ENCODE measurements at places on chromosomes 6 and 20.

- DNase-seq, result no peak
Measured at GRCh38 chr6:41970436-41970846, 28.8 kb upstream of the CCND3 start.

DNA sequence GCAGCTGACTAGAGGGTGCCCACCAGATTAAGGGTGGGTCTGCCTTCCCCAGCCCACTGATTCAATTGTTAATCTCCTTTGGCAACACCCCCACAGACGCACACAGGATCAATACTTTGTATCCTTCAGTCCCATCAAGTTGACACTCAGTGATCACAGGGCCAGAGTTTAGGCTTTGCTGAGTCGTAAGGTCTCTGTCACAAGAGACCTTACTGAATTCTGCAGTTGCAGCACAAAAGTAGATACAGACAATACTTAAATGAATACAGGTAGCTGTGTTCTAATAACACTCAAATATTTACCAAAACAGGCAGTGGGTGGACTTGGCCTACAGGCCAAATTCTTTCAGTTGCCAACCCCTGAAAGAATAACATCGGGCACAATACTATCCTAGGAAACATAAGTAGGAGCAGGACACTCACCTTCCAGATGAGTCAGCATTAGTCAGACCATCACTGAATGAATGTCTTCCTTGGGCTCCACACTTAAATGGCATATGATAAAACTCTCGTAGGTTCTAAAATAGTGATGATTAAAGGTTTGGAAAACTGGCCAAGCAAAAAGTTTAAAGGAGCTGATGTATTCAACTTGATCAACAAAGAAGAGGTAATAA is 190.0 kb downstream of the UBE3D start:
- no peak for DNase-seq

- no peak for DNase-seq
Measured at GRCh38 chr6:20740727-20741126, 206.5 kb downstream of the CDKAL1 start.

DNA sequence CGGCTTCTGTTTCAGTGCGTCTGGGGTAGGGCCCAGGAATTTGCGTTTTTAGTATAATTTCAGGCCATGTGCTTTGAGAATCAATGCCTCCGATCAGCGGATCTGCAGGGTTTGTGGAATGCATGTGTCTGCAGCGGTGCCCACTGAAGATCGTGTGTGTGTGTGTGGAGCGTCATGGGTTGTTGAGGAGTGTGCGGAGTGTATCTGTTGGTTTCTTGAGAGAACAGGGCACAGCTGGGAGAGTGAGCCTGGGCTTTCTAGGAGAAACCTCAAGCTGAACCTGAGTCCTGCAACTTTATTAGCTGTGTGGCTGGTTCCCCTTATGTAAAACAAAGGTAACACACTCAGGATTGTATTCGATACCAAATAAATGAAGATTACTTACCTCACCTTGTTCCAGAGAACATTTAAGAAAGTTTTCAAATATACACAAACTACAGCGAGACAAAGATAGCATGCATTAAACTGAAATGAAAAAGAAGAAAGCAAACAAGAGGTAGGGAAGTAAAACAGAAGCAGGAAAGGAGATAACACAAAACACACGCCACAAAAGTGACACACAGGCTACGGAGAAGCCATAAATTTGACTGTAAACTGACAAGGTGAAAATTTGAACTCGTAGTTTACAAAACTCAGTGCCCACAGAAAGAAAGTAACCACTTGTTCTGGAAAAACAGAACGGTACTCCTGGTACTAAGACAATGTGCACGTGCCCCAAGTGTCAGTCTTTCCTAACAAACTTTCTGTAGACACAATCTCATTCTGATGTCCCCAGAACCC is 28.8 kb downstream of the PDE10A start:
- DNase-seq, result no peak

DNA sequence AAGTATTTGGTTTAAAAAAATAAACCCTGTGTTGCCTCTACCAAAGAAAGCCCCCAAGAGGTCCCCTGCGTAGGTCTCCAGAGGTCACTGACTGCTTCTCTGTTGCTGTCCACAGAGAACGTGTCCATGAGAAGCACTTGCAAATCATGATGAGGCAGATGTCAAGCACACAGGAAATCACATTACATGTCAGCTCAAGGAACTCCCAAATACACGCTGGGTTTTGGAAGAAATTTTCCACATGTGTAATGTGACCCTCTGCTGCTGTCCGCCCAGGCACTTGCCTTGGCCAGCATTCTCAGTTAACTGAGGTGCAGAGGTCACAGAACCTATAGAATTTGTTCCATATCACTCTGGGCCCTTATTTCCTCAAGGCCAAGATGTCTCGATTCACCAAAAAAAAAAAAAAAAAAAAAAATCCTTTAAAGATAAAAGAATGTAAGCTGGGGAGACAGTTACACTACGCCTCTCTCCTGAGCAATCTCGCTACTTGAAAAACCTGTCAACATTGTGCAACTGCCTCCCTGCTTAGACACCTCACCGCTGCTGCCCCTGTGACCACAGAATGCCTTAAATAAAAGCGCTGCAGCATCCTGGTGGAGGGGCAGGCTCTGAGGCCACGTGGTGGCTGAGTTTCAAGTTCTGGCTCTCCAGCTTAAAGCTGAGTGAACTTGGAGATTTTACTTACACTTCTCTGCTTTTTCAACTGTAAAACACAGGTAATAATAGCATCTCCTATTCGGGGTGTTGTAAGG is 42.3 kb downstream of the SLC22A23 start:
- no peak for DNase-seq

- DNase-seq, result no peak
Measured at GRCh38 chr6:35016502-35017321, 124.4 kb downstream of the TCP11 start.

DNA sequence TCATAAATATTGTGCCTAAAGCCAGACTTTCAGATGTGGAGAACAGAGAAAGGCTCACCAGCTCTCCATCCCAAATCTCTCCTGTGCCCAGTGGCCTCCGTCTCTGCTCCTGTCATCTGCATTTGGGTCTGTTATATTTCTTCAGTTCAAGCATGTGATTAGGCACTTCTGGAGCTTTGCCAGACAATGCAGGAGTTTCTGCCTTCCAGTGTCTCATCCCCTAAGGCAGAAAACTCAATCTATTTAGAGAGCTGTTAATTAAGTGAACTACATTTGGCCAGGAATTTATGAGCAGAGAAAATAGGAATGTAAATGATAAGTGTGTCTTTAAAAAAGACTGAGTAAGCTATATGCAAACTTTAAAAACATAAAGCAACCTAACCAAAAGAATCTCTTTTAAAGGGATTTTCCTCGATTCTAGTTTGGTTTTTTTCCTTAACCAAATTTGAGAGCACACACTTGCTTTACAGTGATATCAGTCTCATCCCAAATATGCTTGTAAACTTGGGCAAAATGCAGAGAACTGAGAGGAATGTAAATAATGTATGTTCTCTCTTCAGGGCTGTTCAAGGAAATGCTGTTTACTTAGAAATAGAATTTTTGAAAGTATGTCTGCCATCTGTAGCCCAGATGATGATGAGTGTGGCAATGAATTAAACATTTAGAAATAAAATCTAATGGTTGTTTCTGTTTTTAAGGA is 113.9 kb downstream of the ELOVL4 start:
- DNase-seq, result no peak

DNA sequence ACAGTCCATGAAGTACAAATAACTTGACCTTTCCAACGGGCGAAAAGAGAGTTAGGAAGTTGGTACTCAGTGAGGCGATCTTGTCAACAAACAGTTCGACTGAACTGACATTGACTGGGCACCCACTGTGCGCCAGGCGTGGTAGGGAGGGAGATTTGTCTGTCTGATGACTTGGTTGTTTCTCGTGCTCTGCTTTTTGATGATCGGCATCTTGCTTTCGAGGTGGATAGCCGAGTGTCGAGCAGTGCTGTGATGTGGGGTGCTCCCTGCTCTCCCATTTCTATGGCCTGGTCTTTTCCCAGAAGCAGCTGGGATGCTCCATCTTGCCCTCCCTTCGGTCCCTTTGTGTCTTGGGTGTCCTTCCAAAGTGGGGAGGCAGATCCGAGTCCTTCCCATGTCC is 30.4 kb downstream of the RPP40 start:
- no peak for DNase-seq

DNA sequence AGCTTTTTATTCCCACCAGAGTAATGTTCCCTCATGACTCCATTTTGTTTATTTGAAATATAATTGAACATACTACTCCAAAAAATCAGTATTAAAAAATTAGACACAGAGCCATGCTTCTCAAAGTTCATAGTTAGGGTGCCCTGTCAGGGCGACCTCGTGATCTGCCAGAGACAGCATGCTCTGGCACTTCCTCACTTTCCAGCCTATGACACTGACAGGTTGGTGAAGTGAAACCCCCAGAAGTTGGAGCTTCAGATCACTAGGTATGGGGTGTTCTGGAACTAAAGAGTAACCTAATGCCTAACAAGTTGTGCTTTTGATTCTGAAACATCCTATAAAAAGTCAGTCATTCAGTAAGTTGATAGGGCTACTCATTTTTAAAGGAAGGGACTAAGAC is 93.0 kb downstream of the TBC1D7 start:
- no peak for DNase-seq

DNA sequence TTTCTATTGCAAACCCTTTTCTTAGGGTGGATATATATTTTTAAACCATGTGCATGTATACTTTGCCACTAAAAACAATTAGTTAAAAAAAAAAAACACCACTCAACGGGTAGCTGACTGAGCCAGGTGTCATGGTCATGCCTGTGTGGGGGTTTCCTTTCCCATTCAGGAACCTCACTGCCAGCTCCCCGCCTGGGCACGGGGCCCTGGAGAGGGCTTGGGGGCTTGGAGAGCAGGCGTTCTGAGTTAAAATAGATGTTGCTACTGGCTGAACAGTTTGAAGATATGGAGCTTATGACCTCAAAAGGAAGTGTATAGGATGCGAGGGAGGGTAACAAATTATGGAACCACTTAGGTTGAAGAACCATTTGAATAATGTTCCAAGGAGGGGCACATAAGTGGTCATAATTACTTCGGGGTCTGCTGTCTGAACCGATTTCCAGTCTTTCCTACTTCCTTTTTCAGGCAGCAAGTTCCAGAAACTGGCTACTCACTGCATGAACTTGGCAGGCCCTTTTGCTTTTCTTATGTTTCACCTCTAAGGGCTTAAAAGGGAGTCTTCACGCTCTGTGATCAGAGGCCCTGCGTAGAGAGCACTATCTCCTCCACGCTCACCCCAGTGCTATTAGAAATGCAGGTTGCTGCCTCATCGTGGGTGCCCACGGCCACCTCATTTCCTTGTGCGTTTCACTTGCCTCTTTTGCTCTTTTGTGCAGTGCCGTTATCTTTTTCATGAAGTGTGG is 9.9 kb downstream of the STX16 start:
- DNase-seq, result no peak

DNA sequence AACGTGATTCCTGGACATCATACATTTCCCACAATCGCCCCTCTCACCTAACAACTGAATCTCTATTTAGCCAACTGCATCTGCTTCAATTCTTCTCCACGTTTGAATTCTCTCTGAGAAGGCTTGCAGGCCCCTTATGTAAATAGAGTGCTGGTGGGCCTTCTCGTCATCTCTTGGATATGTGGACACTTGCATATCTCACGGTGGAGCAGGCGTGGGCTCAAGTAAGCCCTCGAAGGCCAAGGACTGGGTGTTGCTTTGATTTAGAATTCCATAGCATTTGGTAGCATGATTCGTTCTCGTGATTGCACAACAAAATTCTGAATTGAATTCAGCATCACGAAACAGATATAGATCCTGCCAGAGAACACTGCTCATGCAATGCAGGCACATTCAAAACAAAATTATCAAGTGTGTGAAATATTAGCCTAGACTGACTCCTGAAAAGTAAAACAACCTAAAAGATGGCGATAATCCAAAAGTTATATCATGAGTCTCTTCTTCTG is 613.6 kb downstream of the TFAP2A start:
- no peak for DNase-seq

- DNase-seq, result no peak
Measured at GRCh38 chr6:98833307-98834059, 891 bp upstream of the POU3F2 start.

DNA sequence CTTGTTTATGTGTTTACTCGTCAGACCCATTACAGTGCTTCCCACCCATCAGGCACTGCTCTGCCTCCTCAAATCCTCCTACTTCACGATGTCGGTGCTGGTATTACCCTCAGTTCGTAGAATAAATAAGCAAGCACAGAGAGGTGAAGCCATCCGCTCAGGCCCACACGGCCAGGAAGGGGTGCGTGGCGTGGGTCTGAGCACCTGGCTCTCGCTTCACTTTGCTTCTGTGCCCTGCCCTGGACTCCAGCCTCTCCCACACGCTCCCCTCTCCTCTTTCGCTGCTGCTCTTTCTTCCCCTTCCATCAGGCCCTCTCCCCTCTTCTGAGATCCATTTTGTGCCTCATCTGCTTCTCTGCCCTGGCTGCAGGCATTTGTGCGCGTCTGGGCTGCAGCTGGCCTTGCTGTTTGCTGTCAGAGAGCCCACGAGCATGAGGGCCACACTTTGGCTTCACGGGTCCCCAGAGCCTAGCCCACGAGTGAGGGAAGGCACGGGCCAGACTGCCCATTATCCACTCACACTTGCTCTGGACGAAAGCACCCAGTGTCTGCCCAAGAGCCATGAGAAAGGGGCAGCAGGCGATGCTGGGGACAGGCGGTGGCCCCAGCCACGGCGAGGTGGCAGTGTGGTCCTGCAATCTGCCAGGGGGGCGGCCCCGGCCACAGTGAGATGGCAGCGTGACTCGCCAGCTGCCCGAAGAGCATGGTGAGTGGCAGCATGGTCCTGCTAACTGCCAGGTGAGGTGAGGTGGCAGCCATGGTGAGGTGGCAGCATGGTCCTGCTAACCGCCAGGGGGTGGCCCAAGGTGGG is 96.2 kb upstream of the MPC1 start:
- peak; percentile 53 for DNase-seq

DNA sequence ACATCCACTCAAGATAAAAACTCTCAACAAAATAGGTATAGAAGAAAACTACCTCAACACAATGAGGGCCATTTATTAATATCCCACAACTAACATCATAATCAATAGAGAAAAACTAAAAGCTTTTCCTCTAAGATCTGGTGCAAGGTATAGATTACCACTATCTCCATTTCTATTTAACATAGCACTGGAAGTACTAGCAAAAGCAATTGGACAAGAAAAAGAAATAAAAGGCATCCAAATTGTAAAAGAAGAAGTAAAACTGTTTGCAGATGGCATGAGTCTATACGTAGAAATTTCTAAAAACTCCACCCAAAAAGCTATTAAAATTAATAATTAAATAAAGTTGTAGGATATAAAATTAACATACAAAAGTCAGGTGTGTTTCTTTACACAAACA is 230.8 kb upstream of the PRSS16 start:
- no peak for DNase-seq

DNA sequence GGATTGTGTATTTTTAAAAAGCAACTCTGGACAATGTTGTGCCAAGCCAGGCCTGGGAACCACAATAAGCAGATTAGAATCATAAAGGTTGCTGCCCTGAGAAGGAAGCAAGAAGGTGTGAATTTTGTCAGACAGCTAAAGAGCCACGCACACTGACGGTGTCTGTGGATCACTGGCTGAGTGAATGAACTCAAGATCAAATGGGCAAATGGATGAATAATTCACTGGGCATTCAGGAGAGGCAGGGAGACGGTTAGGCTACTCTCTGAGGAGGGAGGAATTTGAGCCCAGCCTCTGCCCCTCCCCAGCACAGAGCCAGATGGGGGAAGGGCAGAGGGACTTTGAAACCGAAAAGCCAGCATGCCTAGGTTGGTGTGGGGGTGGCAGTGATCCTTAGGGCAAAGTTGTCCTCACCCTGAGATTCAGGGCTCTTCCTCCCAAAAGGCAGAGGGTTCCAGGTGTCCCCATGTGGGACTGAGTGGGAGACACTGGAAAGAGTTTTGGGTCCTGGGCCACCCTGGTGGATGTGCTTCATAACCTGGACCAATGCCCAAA is 19.5 kb upstream of the SLC22A7 start:
- DNase-seq, result no peak

- no peak for DNase-seq
Measured at GRCh38 chr6:136669299-136669699, 119.1 kb upstream of the MAP7 start.
